ENCODE measurements at places on chromosomes 7 and 10.
A peak's percentile ranks its signal among the peaks of the same experiment; 100 is the strongest.

DNA sequence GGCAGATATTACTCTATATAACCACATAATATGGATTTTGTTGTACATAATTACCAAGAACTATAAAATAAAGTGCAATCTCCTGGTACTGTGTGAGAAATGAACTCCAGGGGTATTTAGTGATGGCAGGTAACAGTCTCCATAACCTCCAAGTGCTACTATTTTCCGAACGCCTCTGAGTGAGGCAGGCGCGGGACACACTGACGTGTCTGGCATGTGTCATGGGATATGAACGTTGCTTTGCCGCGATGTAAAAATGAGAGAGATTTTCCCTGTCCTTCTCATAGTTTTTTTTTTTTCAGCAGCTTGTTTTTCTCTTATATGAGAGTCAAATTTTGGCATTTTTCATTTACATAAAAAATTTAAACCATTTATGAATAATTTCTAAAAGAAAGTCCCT lies 3.6 kb downstream of the ADARB2 start:
- DNase-seq: no peak

DNA sequence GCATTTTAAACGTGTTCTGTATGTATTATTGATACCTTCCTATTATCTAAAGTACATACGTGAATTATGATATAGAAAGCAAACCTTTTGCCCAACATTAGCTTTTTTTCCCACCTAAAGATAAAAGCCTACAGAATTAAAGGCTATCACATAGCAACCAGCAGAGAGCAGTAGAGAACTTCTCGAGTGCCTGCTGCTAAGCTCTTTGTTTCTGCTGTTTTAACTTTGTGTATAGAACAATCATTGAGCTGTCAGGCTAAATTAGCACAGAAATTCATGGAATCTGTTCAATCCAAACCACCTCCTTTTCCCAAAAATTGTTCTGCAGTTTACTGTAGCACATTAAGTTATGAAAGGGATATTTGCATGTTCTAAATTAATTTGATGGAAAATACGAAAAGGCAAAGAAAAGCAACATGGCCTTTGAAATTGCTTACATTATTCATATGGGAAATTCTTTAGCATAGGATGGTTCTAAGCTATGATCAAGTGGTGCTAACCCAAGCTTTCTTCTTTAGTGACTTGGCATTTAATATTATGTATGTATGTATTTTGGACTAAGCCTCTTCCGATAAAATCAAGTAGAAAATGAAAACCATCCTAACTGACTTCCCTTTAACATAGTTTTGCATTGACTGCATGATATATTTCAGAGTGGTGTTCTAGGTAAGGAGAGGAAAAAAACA lies 1288.5 kb downstream of the GATA3 start:
- DNase-seq: peak; percentile 28

DNA sequence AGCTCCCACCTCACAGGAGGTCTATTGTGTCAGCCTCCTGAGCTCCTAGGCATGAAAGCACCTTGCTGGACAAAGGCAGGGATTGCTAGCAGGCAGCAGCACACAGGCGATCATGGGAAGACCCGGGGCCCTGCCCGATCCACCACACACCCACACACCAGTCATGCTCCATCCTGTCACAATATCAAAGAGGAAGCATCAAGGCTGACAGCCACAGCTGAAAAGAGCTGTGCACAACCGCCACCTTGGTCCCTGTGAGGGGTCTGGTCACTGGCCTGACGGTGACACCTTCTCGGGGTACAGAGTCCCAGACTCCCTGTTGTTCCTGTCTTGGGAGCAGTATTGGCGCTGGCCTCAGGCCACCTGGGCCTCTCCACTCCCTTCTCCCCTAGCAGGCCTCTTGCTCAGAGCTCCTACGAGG lies 89.7 kb upstream of the RET start:
- DNase-seq: peak; percentile 86

DNA sequence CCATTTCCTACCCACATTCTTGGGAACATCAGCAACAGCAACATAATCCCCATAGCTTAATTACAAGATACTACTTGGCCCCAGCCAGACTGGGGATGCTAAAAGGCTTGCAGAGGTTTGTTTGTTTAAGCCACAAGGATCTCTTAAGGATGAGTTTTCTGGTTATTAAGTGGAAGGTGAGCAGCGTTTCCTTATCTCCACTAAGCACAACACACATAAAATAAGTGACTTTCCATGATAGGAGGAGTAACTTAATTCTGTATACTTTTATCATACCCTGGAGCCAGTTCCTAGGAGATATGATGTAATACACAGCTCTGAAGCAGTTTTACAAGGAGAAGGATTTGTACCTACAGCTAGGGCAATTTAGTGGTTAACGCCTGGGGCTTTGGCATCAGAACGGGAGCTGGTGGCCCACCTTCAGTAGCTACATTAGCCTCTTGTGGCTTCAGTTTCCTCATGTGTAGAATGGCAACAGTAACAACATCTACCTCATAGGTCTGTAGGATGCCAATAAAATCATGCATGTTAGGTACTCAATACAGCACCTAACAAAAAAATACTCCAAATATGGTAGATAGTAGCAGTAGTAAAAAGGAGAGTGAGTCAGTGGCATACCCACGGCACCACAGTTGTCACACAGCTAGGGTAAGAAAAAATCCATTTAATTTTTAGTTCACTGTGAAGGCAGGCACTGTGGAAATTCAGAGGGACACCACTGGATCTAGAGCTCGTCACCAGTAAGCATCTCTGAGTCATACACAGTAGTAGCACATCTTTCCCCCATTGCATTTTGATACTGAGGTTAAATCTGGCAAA lies 55.2 kb downstream of the DOCK4 start:
- DNase-seq: peak; percentile 52

DNA sequence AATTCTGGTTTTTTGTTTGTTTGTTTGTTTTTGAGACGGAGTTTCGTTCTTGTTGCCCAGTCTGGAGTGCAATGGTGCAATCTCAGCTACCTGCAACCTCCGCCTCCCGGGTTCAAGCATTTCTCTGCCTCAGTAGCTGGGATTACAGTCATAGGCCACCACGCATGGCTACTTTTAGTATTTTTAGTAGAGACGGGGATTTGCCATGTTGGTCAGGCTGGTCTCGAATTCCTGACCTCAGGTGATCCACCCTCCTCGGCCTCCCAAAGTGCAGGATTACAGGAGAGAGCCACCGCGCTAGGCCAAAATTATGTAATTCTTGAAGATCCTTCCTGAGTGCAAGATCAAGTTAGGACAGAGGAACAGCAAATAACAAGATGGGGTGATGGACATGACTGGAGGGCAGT lies 719 bp downstream of the ZNF33B start:
- no peak for DNase-seq

DNA sequence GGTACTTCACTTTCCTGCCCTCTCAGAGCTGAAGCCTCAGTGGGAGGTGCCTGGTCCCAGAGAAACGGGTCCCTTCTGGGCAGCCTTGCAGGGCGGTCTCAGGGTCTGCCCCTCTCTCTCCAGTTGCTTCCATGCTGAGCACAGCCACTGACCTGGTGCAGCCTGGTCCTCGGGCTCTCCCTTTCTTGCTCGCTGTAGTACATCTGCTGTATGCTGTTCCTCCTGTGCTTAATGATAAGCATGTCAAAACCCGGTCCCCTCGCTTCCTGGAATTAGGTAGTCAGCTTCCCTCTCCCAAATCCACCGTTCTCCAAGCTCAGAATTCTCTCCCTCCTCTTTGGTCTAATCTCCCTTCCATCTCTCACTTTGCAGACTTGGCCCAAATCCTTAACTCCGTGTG lies 11.0 kb upstream of the HPS1 start:
- DNase-seq: no peak

DNA sequence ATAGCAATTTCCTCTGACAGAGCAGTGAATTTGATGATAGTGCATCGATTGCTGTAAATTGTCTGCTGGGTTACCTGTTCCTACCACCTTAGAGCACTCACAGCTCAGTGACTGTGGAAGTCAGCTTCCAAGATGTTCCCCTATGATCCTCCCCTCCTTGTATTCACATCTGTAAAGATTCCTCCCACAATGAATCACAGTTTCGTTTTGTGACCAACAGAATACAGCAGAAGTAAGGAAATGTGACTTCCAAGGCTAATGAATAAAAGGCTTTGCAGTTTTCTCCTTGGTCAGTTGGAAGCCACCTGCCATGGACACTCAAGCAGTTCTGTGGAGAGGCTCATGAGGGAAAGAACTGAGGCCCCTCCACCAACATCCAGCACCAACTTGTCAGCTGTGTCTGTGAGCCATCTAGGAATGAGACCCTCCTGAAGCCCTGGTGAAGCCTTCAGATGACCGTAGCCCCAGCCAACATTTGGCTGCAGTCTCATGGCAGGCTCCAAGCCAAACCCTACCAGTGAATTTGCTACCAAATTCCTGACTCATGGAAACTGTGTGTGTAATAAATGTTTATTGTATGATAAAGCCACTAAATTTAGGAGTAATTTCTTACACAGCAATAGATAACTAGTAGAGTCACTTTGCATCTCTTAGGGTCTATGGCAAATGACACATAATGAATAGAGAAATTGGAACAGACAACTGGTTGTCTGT lies 309.5 kb upstream of the NPVF start:
- no peak for DNase-seq

- no peak for DNase-seq
Observed at GRCh38 chr7:75889826-75890225, 11.0 kb downstream of the RHBDD2 start.

Measured in inflammatory macrophage treated with lipopolysaccharide for 1 hour (primary cell).